ENCODE measurements at places on chromosomes 7 and 10.

DNA sequence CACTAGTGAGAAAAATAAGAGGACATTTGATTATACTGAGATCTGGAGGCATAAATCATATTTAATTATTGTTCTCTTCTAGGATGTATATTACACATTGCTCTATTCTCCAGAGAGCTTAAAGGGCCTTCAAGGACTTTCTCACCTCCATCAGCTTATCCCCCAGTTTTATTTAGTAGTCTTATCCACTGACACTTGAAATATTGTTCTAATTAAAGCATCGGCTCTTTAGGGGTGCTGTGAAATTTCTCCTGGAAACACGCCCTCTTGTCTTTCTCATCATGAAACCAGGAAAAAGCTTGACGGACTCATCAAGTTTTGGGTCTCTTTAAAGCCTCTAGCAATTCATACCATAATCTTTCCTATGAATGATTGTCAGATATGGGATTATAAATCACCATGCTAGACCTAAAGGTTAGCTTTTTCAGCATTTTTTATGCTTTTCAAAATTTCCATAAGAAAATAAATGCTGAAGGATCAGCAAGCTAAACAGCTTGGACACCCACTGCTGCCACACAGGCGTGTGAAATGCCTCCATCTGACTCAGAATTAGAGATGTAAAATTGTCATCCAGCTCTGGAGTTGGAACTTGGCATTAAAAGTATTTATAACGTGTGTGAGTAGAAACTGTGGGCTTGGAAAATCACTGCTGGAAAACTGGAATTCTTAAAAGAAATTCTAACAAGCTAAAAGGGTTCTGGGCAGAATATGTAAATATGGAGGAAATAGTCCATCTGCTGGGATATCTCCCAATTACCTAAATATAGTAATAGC lies 216.3 kb downstream of the CHRM2 start:
- DNase-seq = peak; percentile 10

- no peak for DNase-seq
These were observed 127.6 kb upstream of the CHST15 start for GRCh38 chr10:124220971-124221355.

DNA sequence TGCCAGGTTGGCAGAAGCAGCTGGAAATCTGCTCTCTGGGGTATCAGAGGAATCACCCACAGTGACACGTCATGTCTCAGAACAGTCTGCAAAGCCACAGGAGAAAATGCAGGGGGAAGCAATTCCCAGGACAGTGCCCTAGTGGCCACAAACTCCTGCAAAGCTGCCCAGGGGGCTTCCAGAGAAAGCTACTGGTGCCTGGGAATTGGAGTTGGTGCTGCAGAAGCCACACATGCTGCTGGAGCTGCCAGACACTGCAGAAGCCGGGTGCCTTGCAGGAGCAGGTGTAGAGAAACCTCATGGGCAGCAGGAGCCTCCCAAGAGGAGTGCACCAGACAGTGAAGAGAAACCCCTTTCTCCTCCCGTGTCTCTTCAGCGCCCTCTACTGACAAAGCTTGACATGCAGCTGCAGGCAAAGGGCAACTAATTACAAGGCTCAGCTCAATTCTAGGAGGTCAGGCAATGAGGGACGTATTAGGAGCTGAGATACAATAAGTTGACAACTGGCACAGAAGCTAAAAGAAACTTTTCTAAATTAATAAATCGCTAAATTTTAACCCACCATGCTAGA lies 30.2 kb upstream of the NUB1 start:
- DNase-seq = no peak

DNA sequence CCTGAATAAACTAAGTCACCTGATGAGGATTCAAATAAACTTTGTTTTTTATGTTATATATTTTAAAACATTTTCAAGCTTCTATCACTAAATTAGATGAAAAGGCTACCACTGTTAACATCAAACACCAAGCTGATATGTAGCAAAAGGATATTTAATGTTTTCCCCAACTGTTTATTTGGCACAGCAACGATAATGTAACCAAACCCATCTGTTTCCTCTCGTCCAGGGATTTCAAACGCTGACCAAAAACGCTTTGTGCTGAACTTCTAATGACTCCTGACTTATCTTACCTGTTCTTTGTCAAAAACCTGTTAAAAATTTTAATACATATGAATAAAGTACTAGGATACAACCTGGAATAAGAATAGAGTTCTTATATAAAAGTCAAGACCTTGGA lies 30.5 kb downstream of the DCLRE1A start:
- DNase-seq = no peak

DNA sequence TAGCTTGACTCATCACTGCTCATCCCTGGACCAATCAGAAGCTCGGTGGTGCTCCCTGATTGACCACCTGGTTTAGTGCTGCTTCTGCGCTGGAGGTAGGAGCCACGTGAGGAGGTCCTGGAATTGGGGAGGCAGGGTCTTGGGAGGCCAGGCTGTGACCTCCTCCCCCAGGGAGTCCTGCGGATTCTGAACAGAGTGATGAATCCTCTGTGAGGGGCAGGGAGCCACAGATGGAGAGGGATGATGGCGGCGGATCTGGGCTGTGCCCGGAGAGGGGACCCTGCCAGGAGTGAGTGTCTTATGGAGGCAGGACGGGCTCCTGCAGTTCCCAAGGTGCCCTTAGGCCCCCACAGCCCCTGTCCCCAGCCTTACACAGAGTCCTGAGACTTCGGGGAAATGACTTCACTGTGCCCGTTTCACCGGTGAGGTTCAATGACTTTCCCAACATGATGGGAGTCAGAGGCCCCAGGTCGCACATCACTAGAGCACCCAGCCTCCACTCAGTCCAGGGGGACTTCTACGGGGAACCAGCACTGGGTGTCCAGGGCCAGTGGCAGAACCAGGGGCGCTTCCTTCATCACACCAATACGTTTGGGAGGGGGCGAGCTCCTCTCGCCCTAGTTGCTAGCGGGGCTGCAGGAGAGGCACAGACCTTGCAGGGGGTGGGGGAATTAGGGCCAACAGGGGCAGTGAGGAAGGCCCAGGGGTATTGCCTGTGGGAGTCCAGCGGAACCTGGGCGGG lies 48.9 kb downstream of the FKBP6 start:
- no peak for DNase-seq

GRCh38 chr10:18219146-18219545 lies 78.9 kb downstream of the CACNB2 start:
- peak; percentile 12 for DNase-seq

DNA sequence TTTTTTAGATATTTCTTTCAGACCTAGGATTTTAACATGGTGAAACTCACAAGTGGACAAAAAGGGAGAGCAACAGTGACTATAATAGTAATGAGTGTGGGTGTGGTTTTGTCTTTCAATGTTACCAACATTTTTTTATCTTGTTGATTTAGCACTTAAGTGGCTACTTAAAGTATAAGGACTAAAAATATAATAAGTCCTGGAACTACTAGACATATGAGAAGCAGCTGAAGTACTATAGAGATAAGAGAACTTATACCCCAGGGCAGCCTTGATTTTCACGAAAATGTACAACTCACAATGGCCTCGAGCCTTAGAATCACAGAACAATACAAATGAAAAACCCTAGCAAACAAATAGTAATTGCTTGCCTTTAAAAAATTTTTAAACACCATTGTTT lies 1151.8 kb downstream of the TYW1 start:
- DNase-seq = no peak

GRCh38 chr7:75823198-75823910 lies 9.7 kb upstream of the CCL24 start:
- no peak for DNase-seq

DNA sequence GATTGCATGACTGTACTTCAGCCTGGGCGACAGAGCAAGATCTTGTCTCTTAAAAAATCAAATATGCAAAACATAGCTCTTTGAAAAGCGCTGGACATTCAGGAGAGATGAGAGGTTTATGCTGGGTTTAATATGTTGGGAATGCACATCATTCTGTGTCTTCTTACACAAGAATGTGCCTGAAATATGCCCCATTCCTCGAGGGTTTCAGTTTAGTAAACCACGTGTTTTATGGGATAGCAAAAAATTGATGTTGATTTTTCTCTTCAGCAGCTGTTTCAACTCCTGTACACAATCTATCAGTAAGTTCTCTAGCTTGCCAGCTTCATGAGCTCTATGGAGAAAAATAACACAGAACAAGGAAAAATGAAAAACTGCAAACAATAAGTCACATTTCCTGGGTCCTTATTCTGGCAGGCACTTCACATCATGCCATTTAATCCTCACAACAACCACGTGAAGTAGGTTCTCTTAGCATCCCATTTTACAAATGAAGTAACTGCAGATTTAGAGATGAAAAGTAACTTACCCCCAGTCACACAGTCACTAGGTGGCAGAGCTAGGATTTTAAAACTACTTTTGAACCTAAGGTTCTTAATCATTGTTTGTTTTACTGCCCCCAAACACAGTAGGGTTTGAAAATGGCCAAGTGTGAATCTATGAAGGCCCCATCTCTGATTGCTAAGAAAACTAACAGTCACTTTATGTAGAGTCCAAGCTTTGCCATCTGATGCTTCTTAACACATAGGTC lies 423.6 kb downstream of the PHTF2 start:
- DNase-seq = peak; percentile 37

DNA sequence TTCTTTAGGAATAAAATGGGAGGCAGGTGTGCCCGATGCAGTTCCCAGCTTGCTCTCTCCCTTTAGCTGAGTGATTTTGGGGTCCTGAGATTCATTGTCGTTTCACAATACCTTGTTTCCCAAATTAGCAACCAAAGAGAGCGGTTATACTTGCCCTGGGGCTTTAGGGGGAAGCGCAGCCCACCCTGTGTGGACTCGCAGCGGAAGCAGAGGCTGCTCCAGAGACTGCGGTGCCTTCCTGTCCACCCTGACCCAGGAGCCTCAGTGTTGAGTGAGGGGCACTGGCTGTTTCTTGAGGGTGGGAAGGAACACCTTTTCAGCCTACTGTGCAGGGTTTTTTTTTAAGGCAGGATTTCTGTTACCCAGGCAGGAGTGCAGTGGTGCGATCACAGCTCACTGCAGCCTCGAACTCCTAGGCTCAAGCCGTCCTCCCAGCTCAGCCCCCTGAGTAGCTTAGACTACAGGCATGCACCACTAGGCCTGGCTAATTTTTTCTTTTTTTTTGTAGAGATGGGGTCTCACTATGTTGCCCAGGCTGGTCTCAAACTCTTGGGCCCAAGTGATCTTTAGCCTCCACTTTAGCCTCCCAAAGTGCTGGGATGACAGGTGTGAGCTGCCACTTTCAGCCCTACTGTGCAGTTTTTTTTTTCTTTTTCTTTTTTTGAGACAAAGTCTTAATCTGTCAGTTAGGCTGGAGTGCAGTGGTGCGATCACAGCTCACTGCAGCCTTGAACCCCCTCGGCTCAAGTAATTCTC lies 67.0 kb downstream of the DNAJB6 start:
- no peak for DNase-seq

GRCh38 chr7:24975644-24976260 lies 4.2 kb downstream of the OSBPL3 start:
- DNase-seq = no peak

- no peak for DNase-seq
These were observed 21.1 kb upstream of the PCBD1 start for GRCh38 chr10:70909326-70909935.

- DNase-seq = no peak
These were observed 27.0 kb downstream of the MMD2 start for GRCh38 chr7:4931943-4932342.

- DNase-seq = no peak
These were observed 6.8 kb downstream of the PON1 start for GRCh38 chr7:95317546-95317945.

DNA sequence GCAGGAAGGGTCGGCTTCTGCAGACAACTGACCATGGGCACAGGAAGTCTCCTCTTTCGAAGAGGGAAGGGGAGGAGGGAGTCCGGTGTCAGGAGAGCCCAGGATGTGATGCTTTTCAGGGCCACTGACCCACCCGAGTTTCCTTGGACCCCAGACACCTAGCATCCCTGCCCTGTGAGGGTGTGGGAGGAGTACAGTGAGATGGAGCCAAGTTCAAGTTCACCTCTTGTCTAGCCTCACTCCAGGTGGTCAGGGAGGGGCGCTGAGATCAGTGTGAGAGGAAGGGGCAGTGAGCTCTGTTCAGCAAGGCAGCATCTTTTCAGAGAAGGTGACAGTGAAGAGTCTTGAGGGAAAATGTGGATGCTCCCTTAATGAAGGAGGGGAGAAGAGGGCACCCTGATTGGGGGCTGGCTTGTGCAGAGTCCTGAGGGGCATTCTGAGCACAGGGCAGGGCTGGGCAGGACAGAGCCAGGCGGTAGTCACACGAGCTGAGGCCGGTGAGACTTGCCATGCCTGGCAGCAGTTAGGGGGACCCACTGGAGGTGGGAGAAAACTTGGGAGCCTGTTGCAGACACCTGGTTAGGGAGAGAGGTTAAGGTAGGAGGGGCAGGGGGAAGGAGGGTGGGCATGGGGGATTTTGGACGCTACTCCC lies 49.7 kb downstream of the ADCY1 start:
- no peak for DNase-seq

DNA sequence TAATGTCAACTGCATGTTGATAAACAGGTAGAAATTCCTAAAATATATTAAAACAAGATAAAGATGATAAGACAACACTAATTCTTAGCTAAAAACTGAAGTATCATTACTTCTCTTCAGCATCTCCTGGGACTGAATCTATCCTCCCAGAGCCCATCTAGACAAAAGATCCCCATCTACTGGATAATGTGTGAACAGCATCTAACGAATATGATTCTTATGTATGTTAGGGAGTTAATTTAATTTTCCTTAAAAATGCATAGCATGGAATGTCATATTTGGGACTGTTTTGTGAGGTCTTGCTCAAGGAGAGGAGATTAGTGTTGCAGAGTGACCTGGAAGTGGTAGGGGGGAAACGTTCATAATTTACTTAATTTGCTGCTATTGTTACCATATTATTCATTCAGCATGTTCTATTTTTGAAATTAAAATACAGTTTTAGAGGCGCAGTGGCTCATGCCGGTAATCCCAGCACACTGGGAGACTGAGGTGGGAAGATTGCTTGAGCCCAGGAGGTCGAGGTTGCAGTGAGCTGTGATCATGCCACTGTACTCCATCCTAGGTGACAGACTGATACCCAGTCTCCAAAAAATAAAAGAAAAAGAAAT lies 305.1 kb upstream of the CSTF2T start:
- peak; percentile 72 for DNase-seq

DNA sequence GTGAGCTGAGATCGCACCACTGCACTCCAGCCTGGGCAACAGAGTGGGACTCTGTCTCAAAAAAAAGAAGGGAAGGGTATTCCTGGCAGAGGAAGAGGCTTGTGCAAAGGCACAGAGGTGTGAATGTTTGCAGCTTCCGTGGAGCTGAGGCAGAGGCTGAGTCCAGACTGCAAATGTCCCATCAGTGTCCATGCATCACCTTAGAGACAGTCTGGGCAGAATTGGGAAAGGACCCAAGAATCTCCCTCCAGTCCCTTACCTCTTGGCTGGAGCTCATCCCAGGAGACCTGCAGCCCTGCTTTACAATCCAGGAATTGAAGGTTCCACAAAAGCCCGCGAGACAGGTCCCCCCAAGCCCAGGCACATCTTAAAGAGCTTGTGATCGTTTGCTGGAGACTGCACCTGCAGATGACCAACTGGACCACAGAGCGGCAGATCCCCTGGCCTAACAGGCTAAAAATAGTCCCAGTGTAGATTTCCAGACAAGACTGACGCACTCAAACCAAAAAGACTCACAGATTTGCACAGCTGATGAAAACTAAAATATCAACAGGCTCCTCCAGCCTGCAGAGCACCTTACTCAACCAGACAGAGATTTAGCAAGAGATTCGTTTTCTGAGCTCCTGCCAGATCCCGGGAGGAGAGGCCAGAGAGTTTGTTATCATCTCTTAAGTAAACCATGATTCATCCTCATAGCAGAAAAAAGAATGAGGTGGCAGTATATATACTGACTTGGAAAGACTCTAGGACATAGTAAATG lies 22.9 kb upstream of the NANOS1 start:
- DNase-seq = peak; percentile 90
